GM04503 (cell line): ENCODE measurements at places on chromosomes 2 and 18.

DNA sequence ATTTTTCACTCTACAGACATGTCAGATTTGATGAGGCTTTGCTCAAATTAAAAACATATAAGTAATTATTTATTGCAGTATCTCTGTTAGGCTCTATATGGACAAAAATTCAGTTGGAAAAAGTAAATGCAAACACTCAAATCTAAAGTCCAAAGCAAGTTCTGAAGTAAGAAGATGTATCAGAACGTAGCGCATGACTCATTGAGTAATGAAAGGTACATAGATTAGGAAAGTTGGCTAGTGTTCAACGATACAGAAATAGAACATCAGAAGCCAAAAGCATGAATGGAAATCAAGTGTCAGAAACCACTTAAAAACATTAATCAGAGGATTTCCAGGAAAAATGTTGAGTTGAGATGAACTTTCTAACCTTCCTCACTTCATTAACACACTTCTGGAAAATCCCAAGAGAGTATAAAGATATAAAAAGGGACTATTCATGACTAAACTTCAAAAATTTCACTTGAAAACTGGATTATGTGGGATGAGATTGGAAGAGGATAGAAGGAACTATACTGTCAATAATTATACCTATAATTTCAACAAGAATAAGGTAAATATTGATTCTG lies 494.1 kb downstream of the LRRTM4 start:
- no peak for DNase-seq

- DNase-seq, result no peak
These were observed 19.8 kb downstream of the POU3F3 start for GRCh38 chr2:104873689-104874054.

GRCh38 chr2:34388446-34388845 lies 789.3 kb upstream of the FAM98A start:
- DNase-seq, result no peak

GRCh38 chr2:6368281-6368680 lies 497.4 kb downstream of the CMPK2 start:
- no peak for DNase-seq

GRCh38 chr2:84492571-84492970 lies 23.7 kb upstream of the DNAH6 start:
- no peak for DNase-seq

DNA sequence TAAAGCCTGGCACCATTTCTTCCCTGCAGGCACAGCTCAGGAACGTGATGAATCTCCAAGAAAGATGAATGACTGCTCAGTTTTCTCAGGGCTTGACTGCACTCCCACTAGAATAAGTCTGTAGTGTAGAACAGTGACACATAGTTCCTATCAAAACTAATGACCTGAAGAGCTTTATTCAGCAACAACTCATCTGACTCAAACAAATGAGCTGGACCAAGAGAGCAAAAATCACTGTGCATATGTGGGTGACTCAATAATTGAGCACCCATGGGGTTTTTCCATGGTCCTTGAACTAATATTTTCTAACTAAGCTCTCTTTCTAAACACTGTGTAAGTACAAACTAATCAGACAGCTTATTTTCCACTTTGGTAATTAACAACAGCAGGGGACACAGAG lies 61.1 kb upstream of the XDH start:
- DNase-seq, result peak; percentile 67

- no peak for DNase-seq
These were observed 4.2 kb downstream of the TTC27 start for GRCh38 chr2:32632089-32632488.

GRCh38 chr2:151260573-151261230 lies 961 bp downstream of the RBM43 start:
- no peak for DNase-seq

DNA sequence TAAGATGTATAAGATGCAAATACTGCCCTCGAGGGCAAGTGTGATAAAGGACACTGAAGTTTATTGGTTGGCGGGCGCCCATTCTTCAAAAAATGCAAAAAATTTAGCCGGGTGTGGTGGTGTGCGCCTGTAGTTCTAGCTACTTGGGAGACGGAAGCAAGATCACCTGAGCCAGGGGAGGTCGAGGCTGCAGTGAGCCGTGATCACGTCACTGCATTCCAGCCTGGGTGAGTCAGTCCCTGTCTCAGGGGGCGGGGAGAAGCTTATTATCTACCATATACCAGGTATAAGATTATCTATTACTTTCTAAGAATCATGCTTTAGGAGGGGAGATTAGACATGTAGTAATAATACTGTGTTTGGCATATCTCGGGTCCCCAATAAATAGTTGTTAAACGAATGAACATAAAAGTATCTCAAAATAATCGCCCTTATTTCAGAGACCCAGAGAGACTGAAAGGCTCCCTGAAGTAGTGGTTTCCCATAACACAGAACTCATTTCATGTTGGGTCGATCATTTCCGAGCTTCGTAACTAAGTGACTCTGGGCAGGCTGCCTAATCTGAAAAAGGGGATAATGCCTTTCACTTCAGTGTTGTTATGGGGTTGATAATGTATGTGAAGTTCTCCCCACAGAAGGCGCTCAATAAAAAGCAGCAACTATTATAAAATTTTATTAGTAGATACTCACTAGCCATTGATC lies 1.2 kb upstream of the SELENOI start:
- DNase-seq, result no peak

- DNase-seq, result no peak
These were observed 81.0 kb upstream of the ZNF236 start for GRCh38 chr18:76741346-76741745.

DNA sequence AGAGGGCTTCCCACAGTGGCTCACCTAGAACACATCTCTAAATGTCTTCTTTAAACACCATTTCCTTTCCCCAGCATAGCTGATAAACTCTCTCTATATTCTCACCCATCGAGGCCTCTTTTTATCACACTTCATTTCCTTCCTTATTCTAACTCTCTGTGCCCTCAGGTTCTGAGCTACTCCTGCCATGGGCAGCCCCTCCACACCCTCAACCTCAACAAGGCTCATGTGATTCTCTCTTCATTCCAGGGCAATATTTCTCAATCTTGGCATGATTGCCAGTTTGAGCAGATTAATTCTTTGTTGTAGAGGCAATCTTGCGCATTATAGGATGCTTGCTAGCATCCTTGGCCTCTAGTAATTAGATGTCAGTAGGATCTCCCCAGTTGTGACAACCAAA lies 999.1 kb downstream of the TSN start:
- no peak for DNase-seq

GRCh38 chr2:157150747-157151146 lies 106.8 kb upstream of the GALNT5 start:
- no peak for DNase-seq

GRCh38 chr2:174544156-174544555 lies 53.4 kb downstream of the WIPF1 start:
- DNase-seq, result no peak

DNA sequence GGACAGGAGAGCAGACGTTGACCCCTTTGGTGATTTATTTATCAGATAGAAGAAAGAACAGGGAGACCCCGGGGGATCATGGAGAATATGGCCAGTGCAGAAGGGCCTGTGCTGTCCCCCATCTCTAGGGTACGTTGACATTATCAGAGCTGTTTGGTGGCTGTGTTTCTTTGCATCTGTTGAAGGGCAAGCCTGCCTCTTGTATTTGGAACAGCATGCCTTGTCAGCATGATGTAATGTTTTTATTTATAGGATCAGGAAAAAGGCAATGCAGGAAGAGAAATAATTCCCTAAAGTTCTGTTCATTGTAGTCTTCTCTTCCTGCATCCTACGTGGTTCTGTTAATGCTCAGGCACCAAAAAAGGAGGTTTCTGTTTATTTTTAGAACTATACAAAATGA lies 49.8 kb upstream of the CABYR start:
- no peak for DNase-seq

DNA sequence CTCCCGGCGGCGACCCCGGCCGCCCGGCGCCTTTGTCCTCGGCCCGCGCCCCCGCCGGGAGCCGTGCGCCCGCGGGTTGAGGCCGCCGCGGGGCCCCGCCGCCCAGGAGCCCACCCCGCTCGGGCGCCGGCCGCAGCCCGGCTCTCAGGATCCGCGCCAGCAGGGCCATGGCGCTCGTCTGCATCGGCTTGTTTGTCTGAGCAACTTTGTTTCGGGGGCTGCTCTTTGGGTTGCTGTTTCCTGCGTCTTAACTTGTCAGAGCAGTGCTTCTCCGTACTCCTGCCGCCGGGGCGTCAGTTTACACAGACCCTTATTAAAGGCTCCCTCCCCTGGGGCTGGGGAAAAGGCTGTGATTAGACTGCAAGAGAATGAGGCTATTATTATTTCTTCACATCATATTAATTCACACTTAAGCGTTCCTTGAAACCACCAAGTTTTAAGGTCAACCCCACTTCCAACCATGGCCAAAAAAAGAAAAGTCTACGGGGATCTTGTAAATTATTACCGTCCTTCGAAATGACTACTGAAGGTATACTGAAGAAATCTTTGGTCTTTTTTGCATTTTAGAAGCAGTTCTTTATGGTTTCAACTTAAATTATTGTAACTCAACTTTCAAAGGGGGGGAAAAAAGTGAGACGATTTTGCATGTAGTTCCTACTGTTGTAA lies at the start of gene CYP27C1:
Gene CYP27C1 (minus strand): TSS at position 198 of the 666 bp plus-strand sequence. CDS start 29 bp downstream, at position 169.
- DNase-seq, result no peak

DNA sequence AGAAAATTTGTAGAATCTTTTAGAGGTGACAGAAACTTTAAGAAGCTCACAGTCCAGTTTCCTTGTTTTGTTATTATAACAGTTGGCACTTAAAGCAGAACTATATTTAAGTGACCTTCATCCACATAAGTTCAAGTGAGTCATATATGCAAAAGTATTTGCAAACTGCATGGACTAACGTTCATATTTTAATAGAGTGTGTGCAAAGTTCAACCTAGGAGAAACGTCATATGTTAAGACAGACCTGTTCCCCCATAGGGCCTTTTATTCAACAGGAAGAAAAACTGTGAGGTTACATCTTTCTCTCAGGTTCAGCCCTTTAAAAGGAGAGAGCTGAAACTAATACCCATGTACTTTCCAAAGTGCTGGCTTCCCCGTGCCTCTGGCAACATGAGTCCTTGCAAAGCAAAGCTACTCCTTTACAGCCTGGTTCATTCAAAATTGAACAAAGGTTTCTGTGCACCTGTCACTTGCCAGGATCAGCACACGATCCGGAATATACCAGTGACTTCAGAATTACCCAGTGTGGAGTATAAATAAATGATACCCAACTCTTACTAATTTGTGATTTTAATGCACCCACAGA lies 280.0 kb upstream of the RAB12 start:
- DNase-seq, result no peak

- DNase-seq, result no peak
These were observed 68.2 kb downstream of the TBC1D8 start for GRCh38 chr2:101082998-101083397.

GRCh38 chr18:75052475-75052874 lies 156.5 kb downstream of the PTGR3 start:
- DNase-seq, result no peak

GRCh38 chr2:105615305-105615704 lies 129.4 kb upstream of the NCK2 start:
- DNase-seq, result no peak

GRCh38 chr2:72141881-72142451 lies 5.7 kb downstream of the CYP26B1 start:
- no peak for DNase-seq

GRCh38 chr2:36369716-36370115 lies 14.1 kb downstream of the CRIM1 start:
- no peak for DNase-seq

DNA sequence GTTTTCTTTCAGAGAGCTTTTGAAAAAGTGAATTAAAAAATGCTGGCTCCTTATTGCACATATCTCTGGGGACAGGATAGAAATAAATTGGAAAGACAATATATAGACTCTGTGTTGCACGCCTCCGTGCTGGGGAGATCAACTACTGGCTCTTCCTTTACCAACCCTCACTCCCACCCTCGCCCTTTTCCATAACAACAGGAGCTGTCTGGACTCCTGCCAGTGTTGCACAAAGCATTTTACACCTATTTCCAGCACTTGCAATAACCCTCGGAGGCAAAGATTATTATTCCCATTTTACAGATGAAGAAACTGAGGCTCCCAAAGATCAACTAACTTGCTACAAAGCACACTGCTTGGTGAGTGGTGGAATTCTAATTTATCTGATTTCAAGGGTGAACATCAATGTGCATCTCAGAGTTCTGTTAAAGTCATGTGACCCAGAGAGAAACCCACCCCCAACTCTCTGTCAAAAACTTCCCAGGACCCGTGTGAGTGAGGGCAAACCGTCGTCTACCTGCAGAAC lies 4.2 kb downstream of the CREG2 start:
- DNase-seq, result no peak

DNA sequence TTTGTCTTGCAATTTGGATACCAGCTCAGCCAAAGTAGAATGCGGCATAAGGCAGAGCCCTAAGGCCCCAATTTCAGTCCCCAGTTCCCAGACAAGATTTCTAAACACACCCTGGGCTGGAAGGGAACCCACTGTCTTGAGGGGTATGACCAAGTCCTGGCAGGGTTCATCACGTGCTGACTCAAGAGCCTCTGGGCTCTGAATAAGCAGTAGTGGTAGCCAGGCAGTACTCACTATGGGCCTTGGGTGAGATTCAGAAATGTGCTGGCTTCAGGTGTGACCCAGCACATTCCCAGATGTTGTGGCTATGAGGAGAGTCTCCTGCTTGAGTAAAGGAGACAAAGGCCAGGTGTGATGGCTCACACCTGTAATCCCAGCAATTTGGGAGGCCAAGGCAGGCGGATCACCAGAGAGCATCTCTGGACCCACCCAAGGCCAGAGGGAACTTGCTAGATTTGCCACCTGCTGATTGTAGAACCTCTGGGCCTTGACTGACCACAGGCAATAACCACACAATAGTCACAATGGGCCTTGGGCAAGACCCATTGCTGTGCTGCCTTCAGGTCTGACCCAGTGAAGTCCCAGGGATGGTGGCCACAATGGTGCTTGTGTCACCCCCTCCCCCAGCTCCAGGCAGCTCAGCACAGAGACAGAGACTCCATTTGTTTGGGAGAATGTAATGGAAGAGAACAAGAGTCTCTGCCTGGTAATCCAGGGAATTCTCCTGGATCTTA lies 74.9 kb downstream of the ATL2 start:
- no peak for DNase-seq

DNA sequence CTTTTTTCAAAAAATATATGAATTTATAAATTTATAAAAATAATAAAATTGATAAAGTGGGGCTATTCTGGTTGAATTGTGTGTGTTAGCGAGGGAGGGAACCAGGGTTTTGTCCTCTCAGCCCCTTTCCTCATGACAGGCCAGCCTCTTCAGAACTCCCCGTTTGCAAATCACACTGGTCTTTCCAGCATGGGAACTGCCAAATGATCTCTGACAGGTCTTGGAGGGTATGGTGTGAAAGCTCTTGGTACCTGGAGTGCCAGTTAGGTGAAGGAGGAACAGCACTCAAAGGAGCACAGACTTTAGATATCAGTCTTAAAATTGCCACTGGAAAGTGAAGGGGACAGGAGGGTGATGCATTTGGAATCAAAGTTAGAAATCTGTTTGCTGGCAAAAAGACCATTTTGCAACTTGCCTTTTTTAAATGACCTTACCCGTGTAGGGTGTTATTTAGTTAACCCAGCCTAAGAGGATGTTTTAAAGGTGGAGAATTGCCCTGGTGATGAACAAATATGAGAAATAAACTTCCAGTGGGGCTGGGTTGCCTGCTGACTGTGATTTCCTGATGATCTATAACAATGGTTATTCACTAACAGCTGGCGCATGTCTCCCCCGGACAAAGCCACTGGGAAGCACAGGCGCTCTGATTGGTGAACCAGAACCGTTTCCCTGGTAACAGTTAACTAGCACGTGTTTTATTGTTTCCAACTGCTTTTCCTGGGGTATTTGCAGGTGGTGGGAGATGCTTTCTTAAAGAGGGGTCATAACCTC lies 85.3 kb upstream of the EFEMP1 start:
- peak; percentile 49 for DNase-seq
